ENCODE measurements at places on chromosomes 2 and 18.

- no peak for DNase-seq
- no peak overlapping the region for H3K27ac ChIP-seq
- no peaks in the 10 kb centered on the region for H3K27me3 ChIP-seq
- H3K36me3 ChIP-seq, result no peaks in the 10 kb centered on the region
- H3K4me3 ChIP-seq, result no peak overlapping the region
Measured at GRCh38 chr2:194328456-194328855, 1328.6 kb upstream of the SLC39A10 start.

- H3K36me3 ChIP-seq, result no peaks in the 10 kb centered on the region
- H3K4me1 ChIP-seq, result no peaks in the 10 kb centered on the region
- H3K27me3 ChIP-seq, result no peaks in the 10 kb centered on the region
Measured at GRCh38 chr2:221229099-221229498, 343.0 kb downstream of the EPHA4 start.

GRCh38 chr2:192749611-192750200 is 555.0 kb upstream of the TMEFF2 start:
- no peaks in the 10 kb centered on the region for H3K27me3 ChIP-seq
- H3K36me3 ChIP-seq, result no peaks in the 10 kb centered on the region
- no peak overlapping the region for H3K27ac ChIP-seq
- H3K4me1 ChIP-seq, result no peaks in the 10 kb centered on the region

DNA sequence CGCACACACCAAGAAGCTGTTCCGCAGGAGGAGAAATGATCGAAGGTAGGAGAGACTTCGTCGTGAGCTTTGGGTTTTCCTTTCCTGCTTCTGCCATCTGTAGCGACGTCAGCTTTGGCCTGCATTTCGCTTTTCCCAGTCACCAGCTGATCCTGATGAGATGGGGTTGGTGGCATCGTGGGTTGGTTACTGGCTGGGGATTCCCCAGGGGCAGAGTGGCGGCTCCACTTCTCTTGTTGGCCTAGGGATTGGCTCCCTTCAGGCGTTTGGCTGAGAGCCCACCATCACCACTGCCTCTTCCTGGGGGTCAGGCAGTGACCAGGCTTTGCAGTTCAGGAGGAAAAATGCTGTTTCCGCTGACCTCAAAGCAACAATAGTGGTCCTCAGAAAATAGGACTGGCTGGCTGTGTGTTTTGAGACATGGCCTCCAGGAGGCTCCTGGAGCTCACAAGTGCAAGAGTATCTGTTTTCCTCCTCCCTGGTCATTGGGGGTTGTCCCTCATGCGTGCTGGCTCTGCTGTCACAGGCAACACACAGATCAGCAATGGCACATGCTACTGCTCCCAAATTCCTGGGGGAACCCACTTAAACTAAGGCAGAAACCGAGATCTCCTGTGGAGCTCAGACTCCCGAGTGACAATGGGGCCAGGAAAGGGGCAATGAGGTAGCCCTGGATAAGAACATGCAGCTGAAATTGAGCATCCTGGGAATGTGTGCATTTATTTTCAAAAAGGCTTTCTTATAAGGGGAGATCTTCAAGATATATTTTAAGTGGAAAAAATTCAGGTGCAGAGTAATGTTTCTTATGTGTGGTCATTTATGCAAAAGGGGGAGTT is 173.0 kb downstream of the CTIF start:
- peak; percentile 60 for DNase-seq
- H3K36me3 ChIP-seq, result no peaks in the 10 kb centered on the region
- no peak overlapping the region for H3K27ac ChIP-seq
- no peak overlapping the region for H3K4me3 ChIP-seq
- H3K4me1 ChIP-seq, result 0 out of 2 replicates have a peak, but pooled peaks cover 3% of the 10 kb centered on the region

GRCh38 chr2:200968162-200968561 is 4.7 kb upstream of the ORC2 start:
- no peak overlapping the region for H3K4me3 ChIP-seq
- H3K36me3 ChIP-seq, result no peaks in the 10 kb centered on the region
- no peaks in the 10 kb centered on the region for H3K27me3 ChIP-seq
- DNase-seq, result no peak

DNA sequence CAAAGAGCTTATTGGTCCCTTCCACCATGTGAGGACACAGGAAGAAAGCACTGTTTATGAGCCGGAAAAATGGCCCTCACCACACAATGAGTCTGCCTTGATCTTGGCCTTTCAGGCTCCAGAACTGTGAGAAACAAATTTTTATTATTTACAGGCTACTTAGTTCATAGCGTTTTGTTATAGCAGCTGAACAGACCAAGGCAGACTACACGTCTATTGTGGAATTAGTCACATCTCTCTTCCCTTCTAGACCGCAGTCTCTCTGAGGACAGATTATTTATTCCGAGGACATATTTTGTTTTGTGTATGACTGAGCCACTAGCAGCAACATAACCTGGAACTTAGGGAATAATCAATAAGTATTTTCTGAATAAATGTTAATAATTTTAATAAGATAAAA is 125.5 kb downstream of the ASB1 start:
- DNase-seq, result no peak
- H3K27ac ChIP-seq, result no peak overlapping the region
- no peaks in the 10 kb centered on the region for H3K4me1 ChIP-seq
- H3K4me3 ChIP-seq, result no peak overlapping the region
- H3K27me3 ChIP-seq, result peaks cover 5% of the 10 kb centered on the region
- H3K36me3 ChIP-seq, result no peaks in the 10 kb centered on the region

- H3K4me3 ChIP-seq, result no peak overlapping the region
- DNase-seq, result no peak
- H3K4me1 ChIP-seq, result no peaks in the 10 kb centered on the region
- no peaks in the 10 kb centered on the region for H3K27me3 ChIP-seq
- H3K36me3 ChIP-seq, result no peaks in the 10 kb centered on the region
Measured at GRCh38 chr2:128441341-128442052, 122.8 kb upstream of the HS6ST1 start.

DNA sequence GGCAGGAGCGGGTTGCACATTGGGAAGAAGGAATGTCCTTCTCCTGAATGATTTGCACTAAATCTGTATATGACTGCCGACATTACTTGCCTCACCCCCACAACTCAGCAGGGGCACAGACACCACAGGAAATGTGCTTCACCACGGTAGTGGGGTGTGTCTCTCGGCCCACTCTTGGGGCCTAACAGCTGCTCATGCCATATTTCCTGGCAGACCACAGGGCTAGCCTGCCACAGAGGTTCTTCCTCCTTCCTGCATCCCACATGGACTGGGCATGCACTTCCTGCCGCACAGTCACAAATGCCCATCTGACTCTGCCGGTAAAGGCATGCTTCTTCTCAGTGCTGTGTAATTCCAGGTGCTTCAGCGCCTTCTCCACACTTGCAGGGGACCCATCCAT is 10.3 kb upstream of the PAPOLG start:
- no peak for DNase-seq
- no peak overlapping the region for H3K27ac ChIP-seq
- H3K4me1 ChIP-seq, result no peaks in the 10 kb centered on the region

GRCh38 chr2:28544405-28544921 is 48.6 kb downstream of the PLB1 start:
- H3K36me3 ChIP-seq, result no peaks in the 10 kb centered on the region
- no peaks in the 10 kb centered on the region for H3K27me3 ChIP-seq
- H3K27ac ChIP-seq, result peak overlapping the region; percentile 98
- peaks cover 20% of the 10 kb centered on the region for H3K4me1 ChIP-seq
- no peak for DNase-seq

Measured in MM.1S (cell line).